ENCODE measurements at places on chromosomes 2 and 18.

- DNase-seq: no peak
Observed at GRCh38 chr2:232898592-232899543, 28.8 kb downstream of the SNORC start.

DNA sequence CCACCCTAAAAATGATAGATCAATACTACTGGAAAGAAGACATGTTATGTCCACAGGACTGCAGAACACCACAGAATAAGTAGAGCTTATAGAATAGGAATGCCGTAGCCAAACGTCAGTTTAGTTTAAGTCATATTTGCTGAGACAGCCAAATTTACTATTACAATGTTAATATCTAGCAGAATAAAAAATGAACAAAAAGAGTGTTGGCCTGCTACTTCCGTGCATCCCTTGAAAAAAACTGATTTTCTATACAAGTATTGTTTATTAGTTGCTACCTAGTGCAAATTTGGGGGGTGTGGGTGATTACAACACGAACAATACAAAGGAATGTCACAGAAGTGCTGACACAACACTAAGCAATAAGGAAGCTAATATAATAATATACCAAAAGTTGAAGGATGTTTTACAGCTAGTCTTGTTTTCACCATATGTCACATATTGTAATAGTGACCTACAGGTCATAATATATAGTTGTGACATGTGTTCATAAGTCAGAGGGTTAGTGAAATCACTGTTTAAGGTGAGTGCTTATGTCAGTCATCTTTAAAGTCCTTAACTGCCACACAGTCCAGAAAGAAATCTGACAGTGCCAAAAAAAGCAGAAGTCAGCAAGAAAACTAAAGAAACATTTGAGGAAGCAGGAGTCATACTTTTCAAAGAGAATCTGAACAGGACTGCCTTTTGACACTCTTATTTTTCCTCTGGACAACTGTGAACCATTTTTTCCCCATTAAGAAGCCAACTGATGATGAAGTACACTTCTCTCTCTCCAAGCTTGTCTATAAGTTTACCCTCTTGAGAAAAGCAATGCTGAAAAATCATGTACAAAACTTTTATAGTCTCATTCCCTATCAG lies 376.4 kb downstream of the ZEB2 start:
- no peak for DNase-seq

DNA sequence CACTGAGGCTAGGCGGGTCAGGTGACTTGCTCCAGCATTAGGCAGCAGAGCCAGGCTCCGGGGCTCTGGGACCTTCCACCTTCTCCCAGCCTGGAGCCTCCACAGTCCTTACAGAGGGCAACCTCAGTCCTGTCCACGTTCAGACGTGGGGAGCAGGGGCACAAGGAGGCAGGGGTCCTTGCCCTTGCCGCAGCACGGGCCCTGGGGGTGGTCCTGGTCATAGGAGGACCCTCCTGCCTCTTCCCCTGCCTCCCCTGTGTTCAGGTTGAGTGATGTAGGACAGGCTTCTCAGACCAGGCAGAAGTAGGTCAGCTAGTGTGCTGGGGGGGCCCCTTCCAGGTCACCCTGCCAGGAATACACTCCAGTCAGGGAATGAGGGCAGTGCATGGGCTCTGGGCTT lies 5.4 kb upstream of the ARHGEF4 start:
- DNase-seq: no peak

DNA sequence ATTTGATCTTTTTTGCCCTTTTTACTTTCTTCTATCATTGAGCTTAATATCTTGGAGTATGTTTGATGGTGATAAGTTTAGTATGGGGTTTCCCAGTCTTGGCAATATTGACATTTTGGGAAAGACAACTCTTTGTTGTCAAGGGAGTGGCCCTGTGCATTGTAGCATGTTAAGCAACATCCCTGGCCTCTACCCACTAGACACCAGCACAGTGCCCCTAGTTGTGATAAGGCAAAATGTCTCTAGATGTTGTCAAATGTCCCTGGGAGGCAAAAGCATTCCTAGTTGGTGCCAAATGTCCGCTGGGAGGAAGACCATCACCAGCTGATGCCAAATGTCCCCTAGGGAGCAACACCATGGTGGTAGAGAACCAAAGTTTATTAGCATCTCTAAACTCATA lies 28.2 kb downstream of the GULP1 start:
- no peak for DNase-seq

DNA sequence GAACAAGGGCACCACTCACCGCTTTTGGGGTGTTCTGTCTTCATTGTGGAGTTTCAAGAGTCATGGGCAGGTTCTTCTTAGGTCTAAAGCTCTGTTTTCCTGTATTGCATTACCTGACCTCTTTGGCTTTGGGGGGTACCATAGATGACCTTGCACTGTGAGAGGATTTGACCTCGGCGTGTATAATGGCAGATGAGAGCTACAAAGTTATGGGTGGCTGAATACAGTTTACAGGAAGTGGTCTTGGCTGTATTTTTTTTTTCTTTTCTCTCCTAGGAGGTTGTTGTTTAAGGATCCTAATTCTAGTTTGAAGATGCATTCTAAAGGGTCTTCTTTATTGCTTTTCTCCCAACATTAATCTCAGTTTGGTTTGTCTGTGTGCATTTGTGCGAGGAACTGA lies 11.5 kb downstream of the GAL3ST2 start:
- DNase-seq: no peak

DNA sequence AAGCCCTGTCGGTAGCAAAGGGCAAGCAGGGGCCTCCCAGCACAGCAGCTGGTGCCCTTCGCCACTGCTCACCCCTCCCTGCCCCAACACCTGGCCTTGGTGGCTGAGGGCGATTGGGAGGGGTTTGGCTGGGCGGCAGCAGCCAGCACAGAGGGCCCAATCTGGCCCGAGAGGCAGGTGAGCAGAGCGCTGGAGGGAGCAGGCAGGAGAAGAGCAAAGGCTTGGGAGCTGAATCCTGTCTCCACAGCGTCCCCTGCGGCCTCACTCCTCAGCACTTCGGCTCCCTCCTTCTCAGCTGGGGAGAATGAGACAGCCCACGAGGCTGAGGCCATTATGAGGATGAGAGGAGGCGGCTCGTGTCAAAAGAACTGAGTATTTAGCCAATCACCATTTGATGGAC lies 74.9 kb upstream of the TAF1B start:
- DNase-seq: no peak

GRCh38 chr2:30164131-30164925 lies 17.5 kb downstream of the YPEL5 start:
- no peak for DNase-seq

GRCh38 chr2:136126421-136126926 lies 8.5 kb upstream of the CXCR4 start:
- DNase-seq: no peak

- no peak for DNase-seq
Observed at GRCh38 chr18:77870199-77870598, 620.6 kb downstream of the GALR1 start.

- no peak for DNase-seq
Observed at GRCh38 chr18:37440206-37440605, 125.4 kb downstream of the CELF4 start.

- no peak for DNase-seq
Observed at GRCh38 chr18:79581911-79582310, 97.7 kb upstream of the CTDP1 start.

DNA sequence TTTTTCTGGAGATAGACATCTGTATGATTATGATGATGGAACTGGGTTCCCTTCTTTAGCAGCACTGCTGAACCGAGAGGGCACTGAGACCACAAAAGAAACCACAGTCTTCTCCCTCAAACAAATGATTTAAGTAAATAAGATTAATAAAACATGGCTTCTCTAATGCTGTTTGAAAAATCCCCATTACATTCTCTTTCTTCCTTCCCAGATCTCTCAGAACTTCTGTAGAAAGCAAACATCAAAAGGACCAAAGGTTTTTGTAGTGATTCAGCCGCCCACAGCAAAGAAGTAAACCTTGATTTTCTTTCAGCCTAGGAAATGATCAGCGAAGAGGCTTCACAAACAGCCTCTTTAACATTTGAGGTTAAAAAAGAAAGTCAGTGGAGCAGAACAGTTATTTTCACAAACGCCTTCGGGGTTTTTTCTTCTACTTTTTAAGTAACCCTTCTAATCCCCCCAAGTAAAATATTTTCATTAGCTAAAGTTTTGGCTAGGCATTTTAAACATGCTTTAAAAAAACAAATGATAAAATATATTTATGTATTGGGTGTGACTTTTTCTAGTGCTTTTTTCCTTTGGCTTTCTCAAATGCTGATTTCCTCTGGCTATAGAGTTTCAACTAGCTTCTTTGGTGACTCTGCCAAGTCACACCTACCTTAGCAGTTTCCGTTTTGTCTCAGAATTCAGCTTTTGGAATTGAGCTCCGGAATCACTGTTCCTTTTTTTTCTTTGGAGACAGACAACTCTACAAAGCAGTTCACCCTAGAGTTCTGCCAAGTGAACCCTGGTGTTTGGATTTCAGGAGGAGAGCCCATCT lies 89.6 kb downstream of the UPP2 start:
- DNase-seq: no peak

DNA sequence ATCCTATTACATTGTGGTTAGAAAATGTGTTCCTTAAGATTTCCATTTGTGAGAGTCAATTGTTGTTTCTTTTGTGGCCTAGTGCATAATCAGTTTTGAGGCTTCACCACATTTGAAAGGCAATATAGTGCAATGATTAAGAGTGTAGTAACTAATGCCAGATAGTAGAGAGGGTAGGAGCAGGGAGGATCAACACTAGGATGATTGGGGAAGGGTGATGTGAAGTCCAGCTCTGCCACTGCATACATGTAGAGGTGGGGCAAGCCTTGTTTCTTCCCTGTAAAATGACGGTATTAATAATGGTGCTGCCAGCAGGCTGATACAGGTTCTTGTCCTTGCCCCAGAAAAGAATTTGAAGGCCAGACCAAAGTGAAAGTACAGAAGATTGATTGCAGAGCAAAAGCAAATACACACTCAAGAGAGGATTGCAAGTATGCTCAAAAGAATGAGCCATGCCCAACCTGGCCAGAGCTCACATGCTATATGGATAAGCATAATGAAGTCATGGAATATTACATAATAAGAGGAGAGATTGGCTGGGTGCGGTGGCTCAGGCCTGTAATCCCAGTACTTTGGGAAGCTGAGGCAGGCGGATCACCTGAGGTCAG lies 8.0 kb downstream of the SP100 start:
- no peak for DNase-seq

DNA sequence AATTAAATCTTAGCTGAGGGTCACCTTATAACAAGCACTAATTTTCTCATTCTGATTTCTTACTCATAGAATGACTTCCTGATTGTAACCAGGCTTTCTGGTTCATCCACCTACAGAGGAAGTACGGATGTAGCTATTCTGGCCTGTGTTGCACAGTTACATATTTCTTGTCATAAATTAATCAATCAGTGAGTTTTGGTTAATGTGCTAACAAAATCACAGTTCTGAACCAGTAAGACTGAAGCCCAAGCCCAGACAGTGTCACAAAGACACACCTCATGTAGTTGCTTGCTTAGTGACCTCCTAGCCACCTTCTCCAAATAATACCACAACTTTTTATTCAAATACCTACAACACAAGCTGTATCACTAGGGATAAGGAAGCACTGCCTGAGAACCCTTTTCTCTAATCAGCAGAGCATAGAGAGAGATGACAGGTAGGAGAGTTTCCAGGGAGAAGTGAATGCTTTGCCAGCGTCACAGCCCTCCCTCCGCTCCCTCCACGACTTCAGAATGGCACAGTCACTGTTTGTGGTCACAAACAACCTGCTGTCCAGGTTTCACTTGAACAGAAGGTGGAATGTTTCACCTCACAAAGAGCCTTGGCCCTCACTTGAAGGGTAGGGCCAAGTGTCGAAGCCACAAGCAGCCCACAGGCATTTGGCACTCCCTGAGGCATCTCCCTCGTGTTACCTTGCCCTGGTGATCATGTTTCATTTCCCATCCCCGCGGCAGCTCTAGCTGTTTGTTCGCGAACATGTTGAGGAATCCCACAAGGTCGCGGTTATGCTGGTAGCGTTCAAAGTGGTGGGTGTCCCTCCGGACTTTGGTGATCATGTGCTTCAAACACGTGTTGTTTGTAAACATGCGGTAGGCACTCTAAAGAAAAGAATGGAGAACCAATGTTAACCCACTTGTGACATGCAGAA lies 120.8 kb upstream of the STK17B start:
- DNase-seq: no peak

- no peak for DNase-seq
Observed at GRCh38 chr2:222480497-222480896, 56.2 kb downstream of the SGPP2 start.

DNA sequence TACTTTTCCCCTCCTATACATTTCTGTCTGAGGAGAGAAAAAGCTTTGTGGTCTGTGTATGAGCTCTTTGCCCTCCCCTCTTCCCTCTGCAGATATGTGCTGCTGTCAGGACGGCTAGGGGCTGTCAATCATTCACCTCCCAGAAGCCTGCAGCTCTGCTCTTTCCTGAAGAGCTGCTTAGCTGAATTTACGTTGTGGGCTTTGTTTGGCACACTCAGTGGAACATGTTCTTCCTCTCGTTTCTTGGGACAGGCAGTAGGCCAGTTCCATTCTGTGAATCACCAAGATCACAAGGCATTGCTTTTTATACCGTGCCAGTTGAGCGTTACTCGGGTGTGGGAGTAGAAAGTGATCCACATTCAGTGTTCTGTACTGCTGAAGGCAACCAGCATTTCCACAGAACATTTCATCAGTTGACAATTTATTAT lies 136.7 kb downstream of the LAMA3 start:
- DNase-seq: no peak

GRCh38 chr2:138090330-138090729 lies 126.1 kb downstream of the HNMT start:
- no peak for DNase-seq

GRCh38 chr18:36066686-36067054 lies 689 bp downstream of the RPRD1A start:
- DNase-seq: no peak

DNA sequence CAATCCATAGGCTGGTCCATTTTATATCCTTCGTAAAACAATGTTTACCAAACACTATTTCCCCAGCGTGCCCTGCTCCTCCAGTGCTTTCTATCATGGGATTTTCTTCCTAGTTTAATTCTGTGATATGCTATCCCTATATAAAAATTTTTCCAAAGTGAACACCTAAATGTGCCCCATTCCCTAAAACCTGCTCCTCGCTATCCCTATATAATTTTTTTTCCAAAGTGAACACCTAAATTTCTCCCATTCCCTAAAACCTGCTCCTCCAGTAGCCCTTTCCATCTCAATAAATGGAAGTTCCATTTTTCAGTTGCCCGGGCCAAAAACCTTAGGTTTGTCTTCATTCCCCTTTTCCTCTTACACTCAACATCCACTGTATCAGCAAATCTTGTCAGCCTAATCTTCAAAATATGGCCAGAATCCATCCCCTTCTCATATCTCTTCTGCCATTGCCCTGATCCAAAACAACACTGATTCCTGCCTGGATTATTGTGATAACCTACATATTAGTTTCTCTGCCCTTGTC lies 26.1 kb downstream of the APOB start:
- no peak for DNase-seq

GRCh38 chr2:172571245-172571644 lies 15.4 kb downstream of the PDK1 start:
- no peak for DNase-seq

- no peak for DNase-seq
Observed at GRCh38 chr2:133167990-133168389, 400.3 kb downstream of the NCKAP5 start.

- DNase-seq: no peak
Observed at GRCh38 chr2:211159972-211160371, 603.6 kb downstream of the CPS1 start.

- no peak for DNase-seq
Observed at GRCh38 chr2:168002021-168002553, 245.3 kb downstream of the STK39 start.

GRCh38 chr2:144430722-144431391 lies 89.1 kb downstream of the ZEB2 start:
- DNase-seq: no peak

Measured in stimulated activated CD8-positive, alpha-beta memory T cell treated with anti-CD3 and anti-CD28 coated beads, Interleukin-15, amount 100 ng/mL, for 1 hour (primary cell).